ENCODE measurements at places on chromosomes 2 and 18.
A peak's percentile ranks its signal among the peaks of the same experiment; 100 is the strongest.

GRCh38 chr18:4807604-4808293 is 352.6 kb upstream of the DLGAP1 start:
- no peak for DNase-seq

GRCh38 chr2:121596221-121597080 is 52.8 kb downstream of the CLASP1 start:
- peak; percentile 93 for DNase-seq

DNA sequence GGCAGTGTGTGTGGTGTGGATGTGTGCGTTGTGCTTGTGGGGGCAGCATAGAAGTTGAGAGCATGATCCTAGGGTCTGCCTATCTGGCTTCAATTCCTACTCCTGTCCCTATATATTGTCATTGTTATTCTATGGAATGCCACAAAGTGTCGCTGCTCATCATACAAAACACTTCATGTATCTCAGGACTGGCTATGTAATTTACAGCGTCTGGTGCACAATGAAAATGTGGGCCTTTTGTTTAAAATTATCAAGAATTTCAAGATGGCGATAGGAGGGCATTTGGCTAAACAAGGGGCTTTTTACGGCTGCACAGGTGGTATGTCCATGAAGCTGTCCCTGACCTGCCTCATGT is 3.4 kb downstream of the SERPINB2 start:
- DNase-seq = peak; percentile 90

DNA sequence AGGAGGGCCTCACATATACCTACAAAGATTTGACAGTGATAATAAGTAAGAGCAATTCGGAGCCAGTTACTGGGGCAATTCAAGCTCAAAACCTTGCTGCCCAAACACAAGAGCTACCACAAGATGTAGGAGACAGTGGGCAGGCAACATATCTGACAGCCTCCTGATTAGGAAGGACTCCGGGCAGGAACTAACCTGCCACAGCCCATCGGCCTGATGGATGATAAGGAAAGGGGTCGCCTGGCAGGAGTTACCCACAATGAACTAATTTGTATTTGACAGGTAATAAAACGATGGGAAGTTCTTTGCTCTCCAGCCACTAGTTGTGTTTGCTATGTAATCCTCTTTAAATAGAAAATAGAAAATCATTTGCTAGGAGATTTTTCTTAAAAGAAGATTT is 100.2 kb downstream of the ARHGAP15 start:
- no peak for DNase-seq

GRCh38 chr18:3651266-3651665 is 201.3 kb downstream of the TGIF1 start:
- DNase-seq = no peak

DNA sequence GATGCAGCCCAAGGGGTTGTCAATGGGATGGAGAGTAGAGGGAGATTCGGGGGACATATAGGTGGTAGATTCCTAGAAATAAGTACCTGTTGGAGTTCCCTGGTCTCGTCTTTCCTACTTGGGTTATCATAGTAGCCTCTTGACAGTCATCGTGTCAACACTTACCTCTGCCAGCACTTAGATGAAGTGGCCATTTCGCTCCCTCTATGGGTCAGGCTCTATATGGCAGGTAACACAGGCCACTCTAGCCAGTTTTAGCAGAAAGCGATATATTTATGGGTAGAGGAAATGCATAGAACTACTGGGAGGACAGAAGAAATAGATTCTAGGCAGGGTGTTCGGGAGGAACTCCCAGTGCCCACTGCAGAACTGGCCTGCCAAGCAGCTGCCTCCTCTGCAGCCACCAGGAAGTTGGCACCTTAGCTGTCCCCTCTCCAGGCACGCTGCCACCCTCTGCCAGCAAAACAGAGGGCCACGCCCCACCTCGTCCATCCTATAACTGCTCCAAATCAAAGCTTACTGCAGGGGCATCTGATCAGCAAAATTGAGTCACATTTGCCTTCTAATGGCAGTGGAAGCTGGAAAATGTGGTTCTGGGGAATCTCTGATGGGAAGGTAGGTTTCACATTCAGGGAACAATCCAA is 181.3 kb downstream of the INSIG2 start:
- DNase-seq = no peak

DNA sequence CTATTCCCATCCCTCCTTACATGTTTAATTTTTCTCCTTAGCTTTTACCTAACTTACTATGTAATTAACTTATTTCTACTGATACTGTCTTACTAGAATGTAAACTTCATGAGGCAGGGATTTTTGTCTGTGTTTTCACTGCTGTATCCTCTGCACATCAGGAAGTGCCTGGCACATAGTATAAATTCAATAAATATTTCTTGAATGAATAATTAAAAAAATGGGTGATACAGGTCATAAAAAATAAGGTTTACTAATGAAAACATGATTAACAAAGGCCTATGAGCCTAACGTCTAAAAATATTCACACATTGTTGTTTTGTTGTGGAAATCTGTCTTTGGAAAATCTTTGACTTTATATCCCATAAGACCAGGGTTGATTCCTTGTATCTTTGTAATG is 4.5 kb downstream of the RBKS start:
- no peak for DNase-seq

DNA sequence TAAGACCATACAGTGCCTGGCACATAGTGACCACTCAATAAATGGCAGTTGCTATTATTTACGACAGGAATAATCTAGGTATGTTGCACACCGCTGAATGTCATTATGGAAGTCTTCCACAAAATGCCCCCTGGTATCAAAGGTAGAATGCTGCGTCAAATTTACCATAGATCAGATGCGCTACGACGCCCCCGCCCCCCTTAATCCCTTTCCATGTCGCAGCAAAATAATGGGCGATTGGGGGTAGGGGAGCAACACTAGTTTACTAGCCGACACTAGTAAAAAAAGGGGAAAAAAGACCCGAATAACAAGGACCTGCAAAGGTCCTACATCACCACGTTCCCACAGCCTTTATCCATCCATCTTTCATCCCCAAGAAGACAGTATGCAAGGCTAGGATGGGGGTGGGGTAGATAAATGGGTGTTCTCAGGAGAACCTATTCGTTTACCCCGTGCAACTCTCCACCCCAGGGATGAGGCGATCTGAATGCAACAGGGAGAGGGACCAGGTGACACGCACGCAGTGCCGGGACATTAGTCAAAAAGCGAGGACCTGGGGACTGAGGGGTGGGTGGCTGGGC is 455 bp downstream of the PREPL start:
- DNase-seq = no peak

- no peak for DNase-seq
These were observed 415.0 kb downstream of the NYAP2 start for GRCh38 chr2:225814554-225814953.

GRCh38 chr2:237979331-237979730 is 12.5 kb downstream of the UBE2F start:
- DNase-seq = no peak

DNA sequence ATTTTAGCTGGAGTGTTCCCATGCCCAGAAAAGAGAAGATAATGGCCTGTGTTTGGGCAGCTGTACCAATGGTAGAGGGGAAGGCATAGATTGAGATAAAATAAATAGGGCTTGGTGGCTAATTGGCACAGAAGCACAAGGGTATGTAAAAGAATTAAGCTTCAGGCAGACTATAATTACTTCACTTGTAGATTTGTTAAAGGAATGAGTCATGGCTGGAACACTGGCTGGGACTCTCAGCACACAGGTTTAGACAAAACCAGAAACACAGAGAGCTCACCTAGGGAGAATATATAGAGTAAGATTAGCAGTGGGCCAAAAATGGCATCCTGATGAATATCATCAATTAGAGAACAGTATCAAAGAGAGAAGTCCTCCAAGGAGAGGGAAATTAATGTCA is 198.3 kb upstream of the FIGN start:
- DNase-seq = no peak

DNA sequence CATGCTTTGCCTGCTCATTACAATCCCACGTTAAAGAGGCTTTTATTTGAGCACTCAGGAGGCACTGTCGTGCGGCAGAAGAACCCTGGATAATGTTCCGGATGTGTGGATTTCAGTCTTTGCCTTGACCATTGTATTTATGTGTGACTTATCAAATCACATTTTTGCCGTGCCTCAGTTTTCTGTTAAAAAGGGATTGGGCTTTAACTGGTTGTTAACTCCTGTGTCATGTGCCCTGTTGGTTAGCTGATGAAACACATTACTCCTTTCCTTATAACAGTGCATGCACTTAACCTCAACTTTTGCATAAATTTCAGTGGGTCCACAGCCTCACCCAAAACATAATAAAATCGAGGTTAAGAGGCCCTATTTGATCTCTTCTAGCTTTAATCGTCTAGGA is 52.7 kb downstream of the NAB1 start:
- no peak for DNase-seq

GRCh38 chr2:38427054-38427453 is 50.0 kb upstream of the ATL2 start:
- DNase-seq = no peak

- DNase-seq = no peak
These were observed 336.4 kb downstream of the EIPR1 start for GRCh38 chr2:3041246-3041645.

DNA sequence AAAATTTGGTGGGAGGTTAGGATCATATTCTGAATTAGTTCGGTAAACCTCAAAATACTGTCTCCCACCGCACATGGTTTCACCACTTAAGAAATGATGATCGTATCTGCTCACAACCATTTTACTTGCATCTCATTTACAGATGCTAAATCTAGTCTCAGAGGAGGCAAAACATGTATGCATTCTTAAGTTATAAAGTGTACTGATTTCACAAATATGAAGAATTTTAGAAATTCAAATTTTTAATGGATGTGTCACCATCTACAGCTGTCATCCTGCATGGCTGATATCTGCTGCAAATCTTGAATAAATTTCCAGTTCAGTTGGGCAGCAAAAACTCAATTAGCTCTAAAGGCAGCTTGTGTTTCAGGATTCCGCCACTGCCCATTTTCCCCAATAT is 243.3 kb upstream of the KCNJ3 start:
- no peak for DNase-seq

Measured in Kasumi-1 (cell line).